Activated CD4-positive, alpha-beta T cell treated with anti-CD3 and anti-CD28 coated beads, Interleukin-2, amount 50 U/mL, for 16 hours (primary cell): ENCODE measurements at places on chromosomes 12 and 14.

- peak; percentile 7 for DNase-seq
These were observed 1.1 kb downstream of the KITLG start for GRCh38 chr12:88579161-88579517.

GRCh38 chr14:42141328-42141727, 534.7 kb downstream of the LRFN5 start:
- no peak for DNase-seq

DNA sequence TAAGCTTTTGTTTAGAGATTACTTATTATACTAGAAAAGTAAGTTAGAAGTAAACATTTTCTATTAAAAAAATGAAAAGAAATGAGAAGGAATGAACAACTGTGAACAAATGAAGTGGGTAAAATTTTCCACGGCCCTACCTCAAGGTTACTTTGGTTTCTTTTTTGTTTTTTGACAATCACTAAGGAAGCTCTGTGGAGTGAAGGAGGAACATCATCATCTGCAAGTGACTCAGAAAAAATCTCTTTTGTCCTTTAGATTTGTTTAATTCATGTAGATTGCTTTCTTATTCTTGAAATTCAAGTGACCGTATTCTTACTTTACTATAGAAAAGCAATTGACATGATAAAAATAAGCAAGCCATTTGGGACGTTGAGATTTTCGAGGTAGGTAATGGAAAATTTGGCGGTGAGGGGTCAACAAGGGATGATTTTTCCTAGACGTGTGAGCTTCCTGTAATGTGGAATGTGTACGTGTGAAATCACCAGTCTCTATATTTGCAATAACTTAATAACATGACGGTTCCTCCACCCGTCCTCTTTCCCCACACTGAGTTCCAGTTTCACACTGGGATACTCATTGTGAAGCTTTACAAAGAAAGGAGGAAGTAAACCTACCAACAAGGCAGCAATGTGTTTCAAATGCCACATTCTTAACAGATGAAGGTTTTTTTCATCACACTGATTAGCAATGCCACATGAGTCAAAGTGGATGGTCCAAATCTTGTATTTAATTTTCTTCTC, 62.3 kb upstream of the EGLN3 start:
- peak; percentile 18 for DNase-seq

DNA sequence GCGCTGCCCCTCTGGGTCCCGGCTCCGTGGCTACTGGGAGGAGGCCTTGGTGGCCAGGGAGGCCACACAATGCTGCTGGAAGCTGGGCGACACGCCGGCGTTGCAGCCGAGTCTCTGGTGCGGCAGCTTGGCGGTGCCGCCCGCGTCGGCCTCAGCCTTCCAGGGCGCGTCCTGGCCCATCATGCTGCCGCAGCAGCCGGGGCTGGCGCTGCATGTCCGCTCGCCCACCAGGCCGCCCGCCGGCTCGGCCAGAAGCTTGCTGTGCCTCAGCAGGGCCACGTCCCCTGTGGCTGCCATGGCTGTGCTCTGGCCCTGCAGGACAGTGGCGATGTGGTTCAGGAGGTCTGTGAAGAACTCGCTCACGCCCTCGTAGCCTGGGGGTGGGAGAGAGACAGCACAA, 18.6 kb downstream of the CHGA start:
- DNase-seq: no peak

DNA sequence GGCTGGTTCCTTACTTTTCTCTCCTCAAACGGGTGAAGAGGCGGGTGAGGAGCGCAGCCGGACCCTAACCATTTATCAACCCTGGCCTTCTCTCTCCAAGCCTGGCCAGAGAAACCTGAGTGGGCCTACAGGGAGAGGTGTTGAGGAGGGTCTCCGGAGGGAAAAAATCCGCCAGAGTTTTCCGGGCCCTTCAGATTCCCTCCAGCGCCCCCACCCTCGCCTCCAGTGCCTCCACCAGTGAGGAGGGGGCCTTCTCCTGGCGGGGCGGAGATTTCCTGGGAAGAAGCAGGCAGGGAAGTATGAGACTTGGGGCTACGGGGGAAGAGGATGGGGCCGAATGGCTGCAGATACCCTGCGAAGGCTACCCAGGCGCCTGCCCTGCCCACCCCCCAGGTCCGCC, 1.4 kb upstream of the HOXC5 start:
- no peak for DNase-seq

GRCh38 chr14:90500665-90501370, 104.0 kb downstream of the CALM1 start:
- DNase-seq: no peak

- no peak for DNase-seq
These were observed 40.3 kb downstream of the BRAP start for GRCh38 chr12:111645433-111645832.
